ENCODE measurements at places on chromosomes 5 and 9.

DNA sequence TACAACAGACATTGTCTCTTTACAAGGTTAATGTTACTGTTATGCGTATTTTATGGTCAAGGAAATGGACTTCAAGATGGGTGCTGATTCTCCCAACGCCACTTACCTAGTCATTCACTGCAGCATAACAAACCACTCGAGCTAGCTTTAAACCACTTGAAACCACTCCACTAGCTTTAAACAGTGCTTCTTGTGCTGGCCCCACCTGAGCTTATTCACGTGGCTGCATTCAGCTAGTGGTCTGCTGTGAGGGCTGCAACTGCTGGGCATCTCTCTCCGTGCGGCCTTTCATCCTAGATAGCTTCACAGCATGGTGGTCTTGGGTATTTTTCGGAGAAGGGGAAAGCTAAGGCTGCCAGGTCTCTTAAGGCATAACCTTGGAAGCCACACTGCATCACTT is 3.5 kb upstream of the HRH2 start:
- no peak for DNase-seq

DNA sequence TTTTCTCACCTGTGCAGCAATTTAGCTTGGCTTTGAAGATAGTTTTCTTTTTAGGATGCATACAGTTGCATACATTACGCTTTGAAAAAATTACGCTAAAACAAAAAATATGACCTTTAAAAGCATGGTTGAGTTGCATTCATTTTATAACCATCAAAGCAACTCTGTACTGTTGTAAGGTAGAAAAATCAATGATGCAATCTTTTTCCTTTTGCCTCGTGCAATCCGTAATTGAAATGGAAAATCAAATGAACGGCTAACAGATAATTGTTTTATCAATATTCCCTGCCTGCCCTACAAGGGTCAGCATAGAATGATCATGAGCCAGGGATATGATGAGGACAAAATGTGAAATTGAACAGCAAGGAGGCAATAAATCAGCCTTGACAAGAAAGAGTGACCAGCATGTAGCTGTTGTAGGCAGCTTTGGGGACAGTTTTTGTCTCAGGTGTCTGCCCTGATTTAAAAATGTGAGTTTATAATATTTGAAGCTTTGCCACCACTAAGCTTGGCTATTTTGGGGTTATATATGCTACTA is 98.2 kb downstream of the PBX3 start:
- no peak for DNase-seq

- no peak for DNase-seq
These were observed 6.1 kb upstream of the SLC44A1 start for GRCh38 chr9:105238302-105238701.

- no peak for DNase-seq
These were observed 11.5 kb downstream of the ANXA1 start for GRCh38 chr9:73162987-73163768.

- no peak for DNase-seq
These were observed 357.4 kb downstream of the NDUFS4 start for GRCh38 chr5:53917826-53918225.

DNA sequence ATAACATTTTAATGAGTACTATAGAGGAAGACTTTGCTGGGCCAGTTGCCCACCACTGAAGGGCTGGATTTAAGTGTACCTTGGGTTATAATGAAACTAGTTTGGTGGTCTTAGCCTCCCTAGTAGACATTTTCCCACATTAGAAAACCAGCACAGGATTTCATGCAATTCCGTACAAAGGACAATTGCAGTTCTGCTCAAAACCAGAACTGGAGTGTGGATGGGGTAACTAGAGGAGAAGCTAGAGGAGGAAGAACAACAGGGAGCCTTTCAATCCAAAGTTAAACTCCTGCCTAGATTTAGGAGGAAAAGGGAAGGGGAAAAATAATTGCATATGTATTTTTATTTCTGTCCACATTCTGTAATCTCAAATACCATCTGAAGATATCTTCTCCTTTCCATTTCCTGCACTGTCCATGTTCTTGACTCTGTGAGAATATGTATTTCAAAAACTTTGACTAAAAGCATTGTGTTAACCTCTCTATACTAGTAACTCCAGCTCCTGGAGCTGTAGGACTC is 97.5 kb upstream of the SSBP2 start:
- DNase-seq: no peak

DNA sequence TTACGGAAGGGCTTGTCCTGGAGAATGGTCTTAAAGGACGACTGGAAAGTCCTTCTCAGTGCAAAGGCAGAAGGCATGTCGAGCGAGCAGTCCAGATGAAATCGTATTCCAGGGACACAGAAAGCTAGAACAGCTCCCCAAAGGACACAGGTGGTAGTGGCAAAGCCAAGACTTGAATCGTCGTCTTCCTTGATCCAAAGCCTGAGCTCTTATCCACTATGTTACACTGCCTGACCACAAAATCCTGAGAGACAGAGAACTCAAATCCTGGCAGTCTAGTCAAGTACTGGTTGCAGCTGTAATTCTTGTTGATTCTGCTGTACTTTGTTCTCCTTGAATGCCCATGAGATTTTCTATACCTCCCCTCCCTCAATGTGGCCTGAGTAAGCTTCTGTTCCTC is 198.7 kb downstream of the TARS1 start:
- DNase-seq: no peak

DNA sequence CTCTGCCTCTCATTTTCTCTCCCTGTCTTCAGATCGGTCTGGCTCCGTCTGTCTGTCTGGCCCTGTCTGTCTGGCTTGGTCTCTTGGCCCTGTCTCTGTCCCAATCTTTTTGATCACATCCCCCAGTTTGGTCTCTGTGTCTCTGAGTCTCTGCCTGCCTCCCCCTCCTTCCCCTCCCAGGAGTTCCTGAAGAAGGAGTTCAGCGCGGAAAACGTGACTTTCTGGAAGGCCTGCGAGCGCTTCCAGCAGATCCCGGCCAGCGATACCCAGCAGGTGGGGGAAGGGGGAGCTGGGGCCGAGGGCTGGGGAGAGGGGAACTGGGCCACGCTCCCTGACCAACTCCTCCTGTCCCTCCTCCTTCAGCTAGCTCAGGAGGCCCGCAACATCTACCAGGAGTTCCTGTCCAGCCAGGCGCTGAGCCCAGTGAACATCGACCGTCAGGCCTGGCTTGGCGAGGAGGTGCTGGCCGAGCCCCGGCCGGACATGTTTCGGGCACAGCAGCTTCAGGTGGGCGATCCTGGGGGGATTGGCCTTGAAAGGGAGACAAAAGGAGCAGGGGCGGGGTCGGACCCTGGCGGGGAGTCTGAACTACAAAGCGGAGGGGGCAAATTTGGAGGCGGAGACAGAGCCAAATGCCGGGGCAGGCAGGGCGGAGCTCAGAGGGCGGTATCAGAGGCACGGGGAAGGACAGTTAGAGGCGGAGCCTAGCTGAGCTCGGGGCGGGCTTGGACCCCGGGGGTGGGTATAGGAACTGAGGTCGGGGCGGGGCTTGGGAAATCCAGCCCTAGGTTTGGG is 9.0 kb downstream of the RGS14 start:
- DNase-seq: no peak

- DNase-seq: no peak
These were observed 406.0 kb upstream of the GRIA1 start for GRCh38 chr5:153084511-153084910.

DNA sequence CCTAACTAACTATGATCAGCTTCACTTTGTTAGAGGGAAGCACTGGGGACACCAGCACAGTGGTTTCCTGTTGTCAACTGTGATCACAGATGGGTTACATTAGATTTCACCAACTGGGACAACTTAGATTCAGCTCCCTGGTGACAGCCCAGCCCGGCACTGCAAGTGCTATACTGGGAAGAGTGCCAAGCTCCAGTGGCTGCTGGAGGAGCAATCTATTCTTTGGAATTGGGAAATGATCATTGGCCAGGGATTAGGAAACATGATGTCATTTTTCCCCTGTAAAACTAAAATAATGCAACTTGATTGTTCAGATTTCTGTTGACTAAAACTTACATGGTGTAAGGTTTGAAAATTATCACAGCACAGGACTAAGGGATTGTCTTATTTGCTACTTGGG is 33.2 kb downstream of the PTGR1 start:
- DNase-seq: no peak

Measured in GM18507 (cell line).